Cardiac fibroblast (primary cell): ENCODE measurements at places on chromosomes 3 and 15.

GRCh38 chr3:53545310-53545995, 51.0 kb downstream of the CACNA1D start:
- no peak for DNase-seq

DNA sequence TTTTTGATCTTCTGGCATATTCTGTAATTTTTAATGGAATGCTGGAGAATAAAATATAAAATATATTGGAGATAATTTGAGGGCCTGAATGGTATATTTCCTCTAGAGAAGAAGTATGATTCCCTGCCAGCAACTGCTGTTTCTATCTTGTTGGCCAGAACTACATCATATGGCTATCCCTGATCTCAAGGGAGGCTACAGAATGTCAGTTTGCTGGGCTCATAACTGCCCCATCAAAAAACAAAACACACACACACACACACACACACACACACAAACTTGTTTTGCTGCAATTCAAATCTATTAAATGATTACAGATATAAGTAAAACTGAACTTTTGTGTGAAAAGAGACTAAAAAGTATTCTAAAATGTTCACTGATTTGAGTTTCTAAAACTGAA, 51.0 kb downstream of the RASA2 start:
- DNase-seq, result peak; percentile 70

DNA sequence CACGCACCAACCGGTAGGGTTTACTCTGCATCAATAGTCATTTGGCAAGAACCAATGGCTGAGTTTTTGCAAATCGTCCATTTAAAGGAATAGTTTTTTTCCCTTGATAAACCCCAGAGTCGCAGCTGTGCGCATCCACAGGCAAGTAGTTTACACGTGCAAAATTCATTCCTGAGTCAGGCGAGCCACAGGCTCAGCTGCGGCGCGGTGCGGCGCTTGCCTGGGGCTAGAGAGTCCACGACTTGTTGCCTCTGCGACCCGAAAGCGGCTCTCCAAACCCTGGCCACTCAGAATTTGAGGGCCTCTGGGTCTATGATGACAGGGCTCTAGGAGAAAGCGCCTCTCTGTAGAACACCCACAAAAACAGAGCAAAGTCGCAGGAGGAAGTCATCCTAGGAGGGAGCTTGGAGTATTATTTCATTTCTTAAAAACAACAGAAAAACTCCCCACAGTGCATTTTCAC, 36.7 kb downstream of the ZIC4 start:
- no peak for DNase-seq

GRCh38 chr3:54549607-54550220, 378.1 kb downstream of the LRTM1 start:
- no peak for DNase-seq

- DNase-seq, result no peak
Measured at GRCh38 chr15:58148633-58149445, 10.7 kb downstream of the AQP9 start.

DNA sequence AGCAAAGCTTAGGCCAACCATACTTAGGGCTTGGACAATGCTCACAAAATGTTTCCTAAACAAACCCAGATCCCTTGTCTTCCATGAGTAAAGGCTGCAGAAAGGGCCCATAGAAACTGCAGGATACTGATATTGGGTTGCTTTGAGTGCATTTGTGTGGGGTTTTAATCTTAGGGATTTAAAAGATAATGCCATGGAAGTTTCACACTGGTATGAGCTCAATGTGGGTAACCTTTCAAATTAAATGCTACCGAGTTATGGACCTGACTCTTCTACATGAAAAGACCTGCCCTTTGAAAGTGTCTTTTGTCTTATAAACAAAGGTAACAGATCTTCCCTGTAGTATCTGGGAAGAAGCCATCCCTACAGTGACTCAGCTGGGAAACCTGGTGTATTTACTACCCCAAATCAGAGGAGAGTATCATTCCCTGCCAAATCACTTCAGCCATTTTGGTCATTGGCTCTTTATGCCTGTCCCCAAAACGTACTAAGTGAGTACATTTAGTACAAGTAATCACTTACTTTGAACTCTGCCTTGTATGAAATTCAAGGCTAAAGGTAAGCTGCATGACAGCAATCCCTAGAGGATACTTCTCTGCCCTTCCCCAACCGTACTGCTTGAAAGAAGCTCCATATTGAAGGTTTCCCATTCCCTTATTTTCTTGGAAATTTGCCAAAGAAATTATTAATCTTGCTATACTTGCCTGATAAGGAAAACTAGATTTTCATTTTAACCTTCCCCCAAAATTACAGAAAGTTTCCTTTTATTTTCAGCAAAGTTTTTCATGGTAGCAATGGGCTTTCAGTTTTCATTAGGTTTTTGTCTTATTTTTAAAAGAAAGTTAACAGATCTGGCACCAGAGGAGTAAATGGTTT, 7.2 kb downstream of the TM4SF1 start:
- no peak for DNase-seq

DNA sequence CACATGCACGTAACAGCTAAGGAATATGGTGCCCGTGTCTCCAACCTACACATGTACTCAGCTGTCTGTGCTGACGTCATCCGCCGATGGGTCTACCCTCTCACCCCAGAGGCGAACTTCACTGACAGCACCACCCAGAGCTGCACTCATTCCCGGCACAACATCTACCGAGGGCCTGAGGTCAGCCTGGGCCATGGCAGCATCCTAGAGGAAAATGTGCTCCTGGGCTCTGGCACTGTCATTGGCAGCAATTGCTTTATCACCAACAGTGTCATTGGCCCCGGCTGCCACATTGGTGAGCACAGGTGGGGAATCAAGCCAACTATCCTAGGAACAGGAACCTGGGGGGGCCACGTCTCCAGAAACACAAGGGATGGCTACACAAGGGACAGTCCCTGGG, 5.3 kb downstream of the EIF2B5 start:
- no peak for DNase-seq

- no peak for DNase-seq
Measured at GRCh38 chr15:69107025-69107620, 53.3 kb upstream of the GLCE start.

DNA sequence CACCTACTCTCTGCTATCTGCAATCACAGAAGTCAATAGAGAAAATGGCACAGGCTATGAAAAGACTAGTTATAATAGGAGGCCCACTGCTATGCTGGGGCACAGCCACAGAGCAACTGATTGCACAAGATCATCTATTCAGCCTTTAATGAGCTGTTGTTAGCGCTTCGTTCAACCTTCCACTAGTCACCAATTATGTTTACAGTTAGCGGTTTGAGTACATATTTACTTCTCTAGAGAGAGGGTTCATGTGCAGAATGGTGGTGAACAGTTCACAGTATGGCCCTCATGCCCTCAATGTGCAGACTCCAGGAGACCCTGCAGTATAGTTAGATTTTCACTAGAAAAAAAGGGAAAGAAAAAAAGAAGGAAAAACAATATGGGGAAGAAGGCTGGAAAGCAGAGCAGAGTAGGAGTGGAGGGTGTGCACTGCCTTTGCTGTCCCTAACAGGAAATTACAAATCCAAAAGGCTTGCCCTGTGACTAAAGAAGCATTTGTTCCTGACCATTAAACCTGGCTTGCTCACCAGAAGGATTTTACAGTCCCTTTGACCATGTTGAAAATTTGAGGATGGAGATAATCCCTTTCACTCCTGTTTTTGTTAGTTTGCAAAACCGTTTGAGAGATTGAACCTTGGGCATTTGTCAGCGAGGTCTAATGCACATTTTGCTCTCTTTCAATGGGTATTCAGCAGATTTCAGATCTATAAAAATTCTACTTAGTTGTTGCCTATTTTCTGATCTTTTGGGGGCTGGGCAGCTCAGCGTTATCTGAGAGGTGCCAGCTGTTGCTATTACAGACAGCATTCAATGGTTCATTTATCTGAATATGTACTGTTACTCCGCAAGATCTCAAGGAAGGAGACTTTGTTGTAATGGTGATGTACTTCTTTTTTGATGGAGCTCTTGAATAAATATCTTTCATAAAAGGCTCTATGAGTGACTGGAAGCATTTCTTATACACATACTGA, 296.1 kb downstream of the LSAMP start:
- DNase-seq, result peak; percentile 37

GRCh38 chr3:193040836-193041672, 123.4 kb upstream of the MB21D2 start:
- DNase-seq, result peak; percentile 71

DNA sequence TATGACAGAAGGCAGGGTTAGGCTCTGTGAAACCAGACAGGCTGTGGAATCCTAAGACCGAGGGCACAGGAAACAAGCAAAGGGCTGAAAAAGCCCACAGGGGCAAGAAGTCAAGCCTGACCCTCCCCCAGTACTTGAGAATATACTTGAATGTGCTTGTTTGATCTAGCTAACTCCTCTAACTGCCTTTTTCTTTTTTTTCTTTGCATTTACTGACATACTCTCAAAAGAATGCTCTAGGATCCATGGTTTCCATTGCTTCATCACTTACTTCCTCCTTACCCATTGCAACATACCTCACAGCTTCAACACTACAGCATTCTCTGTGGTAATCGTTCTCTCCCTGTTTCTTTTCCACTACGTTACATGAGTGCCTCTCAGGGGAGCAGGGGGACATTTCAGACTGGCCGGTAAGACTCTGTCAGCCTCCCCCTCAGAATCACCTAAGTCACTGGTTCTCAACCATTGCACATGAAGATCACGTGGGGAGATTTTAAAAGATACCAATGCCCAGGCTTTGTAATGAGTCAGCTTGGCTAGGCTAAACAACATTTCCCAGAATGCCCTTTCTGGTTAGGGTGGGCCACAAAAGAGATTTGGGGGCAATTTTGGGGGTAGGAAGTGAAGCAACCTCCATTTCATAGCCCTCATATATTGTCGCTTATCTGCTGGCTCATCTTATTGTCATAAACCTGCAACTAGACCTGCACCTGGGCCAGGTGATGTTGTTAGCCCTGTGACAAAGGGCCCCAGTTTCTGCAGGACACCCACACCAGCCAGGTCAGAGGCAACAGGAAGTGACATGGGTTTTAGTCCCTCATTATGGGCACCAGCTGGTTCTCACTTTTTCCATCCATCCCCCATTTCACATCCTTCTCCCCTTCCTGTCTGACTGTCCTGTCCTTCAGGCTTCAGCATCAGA, 24.6 kb upstream of the RSL24D1 start:
- peak; percentile 97 for DNase-seq

DNA sequence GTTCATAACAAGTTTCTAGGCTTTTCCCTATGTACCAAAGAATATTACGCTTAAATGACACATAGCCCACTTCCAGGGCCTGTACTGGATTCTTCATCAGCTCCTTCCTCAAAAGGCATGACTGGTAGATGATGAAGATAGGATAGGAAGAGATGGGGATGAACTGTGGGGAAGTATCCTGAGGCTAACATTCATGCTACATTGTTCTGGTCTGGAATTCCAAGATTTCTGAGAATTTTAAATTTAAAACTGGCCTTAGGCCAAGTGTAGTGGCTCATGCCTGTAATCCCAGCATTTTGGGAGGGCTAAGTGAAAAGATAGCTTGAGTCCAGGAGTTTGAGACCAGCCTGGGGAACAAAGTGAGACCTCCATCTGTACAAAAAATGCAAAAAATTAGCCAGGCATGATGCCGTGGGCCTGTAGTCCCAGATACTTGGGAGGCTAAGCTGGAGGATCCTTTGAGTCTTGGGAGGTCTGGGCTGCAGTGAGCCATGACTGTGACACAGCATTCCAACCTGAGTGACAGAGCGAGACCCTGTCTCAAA, 160.1 kb upstream of the PLAAT1 start:
- DNase-seq, result no peak

DNA sequence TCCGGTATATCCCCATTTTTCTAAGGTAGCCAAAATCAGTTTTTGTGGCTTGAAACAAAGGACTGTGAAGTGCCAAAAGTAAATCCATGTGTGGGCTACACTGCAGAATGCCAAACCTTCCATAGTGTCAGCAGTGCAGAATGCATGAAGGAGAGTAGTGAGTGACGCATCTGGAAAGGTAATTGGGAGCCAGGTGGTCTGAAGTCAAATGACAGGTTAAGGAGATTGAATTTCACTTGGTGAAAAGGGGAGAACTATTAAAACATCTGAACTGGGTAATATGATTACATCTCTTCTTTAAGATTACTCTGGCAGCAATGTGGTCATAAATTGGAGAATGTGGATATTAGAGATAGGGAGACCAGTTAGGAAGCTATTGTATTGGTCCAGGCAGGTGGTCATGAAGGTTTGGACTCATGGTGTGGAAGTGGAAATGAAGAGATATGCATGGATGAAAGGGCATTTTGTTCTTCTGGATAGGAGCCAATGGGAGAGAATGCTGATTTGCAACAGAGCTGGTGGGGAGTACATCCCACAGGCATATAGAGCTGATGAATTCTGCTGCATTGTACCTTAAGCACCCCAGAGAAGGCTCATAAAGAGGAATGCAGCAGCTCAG, 118.2 kb downstream of the ECT2 start:
- peak; percentile 15 for DNase-seq

DNA sequence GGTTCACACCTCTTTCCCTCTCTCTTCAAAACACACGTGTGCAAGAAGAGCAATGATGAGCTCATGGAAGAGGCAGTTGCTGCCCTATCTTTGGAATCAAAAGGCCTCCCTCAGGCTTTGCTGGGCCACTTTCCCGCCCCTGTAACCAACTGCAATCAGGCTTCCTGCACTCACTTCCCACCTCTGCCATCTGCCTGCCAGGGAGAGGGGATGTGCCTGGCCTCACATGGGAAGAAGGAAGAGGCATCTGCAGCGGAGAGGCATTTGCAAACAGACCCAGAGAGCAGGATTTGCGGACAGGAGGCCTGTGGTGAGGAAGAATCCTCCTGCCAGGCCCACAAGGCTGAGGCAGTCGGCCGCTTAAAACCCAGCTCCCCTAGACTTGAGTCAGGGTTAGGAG, 175.6 kb upstream of the ATP10A start:
- DNase-seq, result no peak

DNA sequence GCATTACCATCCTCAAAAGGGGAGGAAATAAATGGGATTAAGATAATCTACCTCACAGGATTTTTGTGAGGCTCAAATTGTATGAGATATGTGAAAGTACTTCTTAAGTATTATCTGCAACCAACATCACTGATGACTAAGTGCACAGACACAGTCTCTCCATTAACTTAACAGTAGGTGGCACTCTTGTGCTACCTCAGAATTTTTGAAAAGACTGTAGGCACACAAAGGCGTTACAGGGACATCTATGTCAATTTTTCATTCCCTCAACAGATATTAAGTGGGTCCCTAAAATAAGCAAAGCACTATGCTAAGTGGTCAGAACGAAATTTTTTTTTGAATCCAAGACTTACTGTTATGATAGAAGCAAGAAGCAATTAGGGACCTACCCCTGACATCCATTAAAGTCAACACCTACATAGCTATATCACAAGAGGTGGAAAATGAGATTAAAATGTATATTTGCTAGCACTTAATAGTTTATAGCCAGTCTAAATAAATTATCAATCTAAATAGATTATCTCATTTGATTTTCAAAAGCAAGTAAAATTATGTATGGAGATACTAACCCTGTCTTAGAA, 52.9 kb downstream of the RYK start:
- DNase-seq, result peak; percentile 83

GRCh38 chr15:88651136-88651732, 12.4 kb downstream of the ISG20 start:
- no peak for DNase-seq

- DNase-seq, result no peak
Measured at GRCh38 chr3:14563946-14564539, 23.9 kb upstream of the GRIP2 start.

- DNase-seq, result no peak
Measured at GRCh38 chr3:157376603-157377300, 59.9 kb upstream of the PTX3 start.
